Central memory CD4-positive, alpha-beta T cell (primary cell): ENCODE measurements at places on chromosomes 6 and 20.
A peak's percentile ranks its signal among the peaks of the same experiment; 100 is the strongest.

GRCh38 chr6:60668428-60668827, 1617.6 kb downstream of the KHDRBS2 start:
- no peak for DNase-seq

GRCh38 chr20:3815703-3816315, 4.5 kb upstream of the AP5S1 start:
- peak; percentile 44 for DNase-seq

DNA sequence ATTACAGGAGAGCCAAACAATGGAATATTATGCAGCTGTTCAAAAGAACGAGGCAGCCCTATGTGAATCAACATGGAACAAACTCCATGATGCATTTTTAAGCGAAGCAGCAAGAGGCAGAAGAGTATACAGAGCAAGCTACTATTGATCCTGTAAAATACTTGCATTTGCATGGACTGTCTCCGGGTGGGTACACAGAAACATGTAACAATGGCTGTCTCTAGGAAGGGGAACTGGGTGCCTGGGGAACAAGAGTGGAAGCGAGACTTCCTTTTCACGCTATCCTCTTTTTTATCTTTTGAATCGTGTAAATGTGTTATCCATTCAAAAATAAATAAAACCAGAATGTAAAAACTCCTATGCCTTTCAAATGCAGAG, 93.3 kb upstream of the SIRPA start:
- DNase-seq, result no peak

- no peak for DNase-seq
These were observed 55.4 kb upstream of the EPB41L1 start for GRCh38 chr20:36099106-36099505.

GRCh38 chr6:169622618-169623017, 79.2 kb downstream of the WDR27 start:
- DNase-seq, result no peak

DNA sequence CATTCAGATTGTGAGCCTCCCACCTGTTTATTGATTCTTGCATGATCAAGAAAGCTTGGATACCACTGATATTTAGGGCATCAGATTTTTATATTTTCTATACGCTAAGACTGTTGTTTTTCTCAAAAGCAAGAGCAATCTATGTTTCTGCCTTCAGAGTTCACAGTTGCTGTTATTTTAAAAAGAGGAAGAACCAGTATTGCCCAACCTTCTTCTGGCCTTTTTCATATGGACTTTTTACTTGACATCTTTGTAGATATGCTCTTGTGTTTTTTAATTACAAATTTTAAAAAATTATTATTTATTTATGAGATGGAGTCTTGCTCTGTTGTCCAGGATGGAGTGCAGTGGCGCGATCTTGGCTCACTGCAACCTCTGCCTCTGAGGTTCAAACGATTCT, 28.9 kb downstream of the SLC17A5 start:
- DNase-seq, result no peak

- no peak for DNase-seq
These were observed 82.9 kb upstream of the FOXP4 start for GRCh38 chr6:41463062-41463930.

DNA sequence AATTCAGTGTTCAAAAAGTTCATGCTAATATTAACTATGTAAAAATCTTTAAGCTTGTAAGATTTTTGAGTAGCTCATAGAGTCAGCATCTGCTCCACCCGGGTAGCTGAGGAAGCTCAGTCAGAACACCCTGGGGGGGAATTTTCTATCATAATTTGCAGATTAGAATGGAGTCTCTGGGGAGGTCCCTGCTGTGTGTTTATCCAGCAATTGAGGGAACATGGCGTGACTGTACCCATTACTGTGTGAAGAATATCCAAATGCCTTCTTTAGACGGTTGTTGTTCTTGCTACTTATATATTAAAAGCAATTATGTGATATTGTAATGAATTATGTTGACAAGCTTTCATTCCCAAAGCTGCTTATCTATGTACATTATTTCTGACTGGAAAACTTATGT, 64.8 kb downstream of the AIG1 start:
- DNase-seq, result no peak

DNA sequence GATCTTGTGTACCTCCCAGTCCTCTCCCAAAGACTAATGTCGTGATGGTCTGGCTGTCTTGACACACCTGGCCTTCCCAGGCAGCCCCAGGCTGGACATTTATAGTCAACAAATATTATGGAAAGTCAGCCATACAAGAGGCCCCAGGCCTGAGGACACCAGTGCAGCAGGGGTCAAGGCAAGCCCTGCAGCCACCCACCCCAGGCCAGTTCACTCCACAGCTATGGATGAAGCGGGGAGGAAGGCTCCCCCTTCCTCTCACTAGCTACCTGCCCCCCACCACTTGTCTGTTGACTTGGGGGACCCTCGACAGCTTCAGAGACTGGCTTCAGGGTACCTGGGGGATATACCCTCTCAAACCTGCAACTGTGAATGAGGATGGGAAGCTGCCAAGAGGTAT, 132.1 kb downstream of the MRPL14 start:
- no peak for DNase-seq

DNA sequence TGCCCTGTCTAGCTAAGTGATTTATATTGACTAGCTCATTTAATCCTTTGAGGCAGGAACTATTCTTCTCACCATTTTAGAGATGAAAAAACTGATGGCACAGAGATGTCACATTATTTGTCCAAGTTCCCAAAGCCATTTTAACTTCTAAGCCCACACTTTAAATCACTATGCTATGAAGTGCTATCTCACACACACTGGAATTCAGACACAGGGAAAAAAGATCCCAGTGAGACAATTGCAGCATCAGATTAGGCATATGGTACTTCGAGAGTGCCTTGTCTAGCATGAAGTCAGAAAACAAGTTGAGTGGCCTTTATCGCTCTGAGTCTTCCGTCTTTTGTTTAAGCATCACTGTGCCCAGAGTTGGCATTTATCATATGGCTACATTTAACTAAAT, 54.1 kb upstream of the PDE7B start:
- DNase-seq, result no peak

DNA sequence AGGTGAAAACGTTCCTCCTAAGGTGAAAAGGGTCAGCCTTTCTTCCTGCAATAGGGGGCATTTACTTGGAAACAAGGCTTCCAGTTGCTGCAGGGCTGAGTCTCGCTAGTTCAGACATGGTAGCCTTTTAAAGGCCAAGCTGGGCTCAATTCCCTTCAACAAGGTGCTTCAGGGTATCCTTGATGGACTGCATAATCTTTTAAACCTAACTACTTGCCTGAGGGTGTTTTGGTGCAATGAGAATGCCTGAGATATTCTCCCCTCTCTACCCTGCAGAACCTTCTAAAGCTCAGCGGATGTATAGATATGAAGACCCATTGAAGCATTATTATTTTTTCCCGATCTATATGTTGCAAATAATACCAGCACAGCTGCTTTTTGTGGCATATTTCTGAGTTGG, 416.1 kb downstream of the QKI start:
- no peak for DNase-seq

DNA sequence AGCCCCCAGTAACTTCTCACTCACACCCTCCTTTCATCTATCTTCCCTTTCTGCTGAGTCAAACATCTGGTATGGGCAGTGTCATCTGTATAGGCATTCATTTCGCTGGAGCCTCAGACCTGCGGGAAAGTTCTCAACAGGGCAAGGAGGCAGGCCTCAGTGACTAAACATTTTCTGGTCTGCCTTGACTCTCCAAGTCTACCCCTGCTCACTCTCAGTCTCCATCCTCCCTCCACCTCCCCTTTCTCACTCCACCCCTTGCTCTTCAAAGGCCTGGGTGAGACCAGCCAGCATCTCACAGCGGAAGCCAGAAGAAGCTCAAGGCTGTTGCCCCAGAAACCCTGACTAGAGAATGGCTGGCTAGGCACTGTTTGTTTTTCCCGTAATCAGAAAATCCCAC, 105.0 kb upstream of the BEND6 start:
- DNase-seq, result no peak

DNA sequence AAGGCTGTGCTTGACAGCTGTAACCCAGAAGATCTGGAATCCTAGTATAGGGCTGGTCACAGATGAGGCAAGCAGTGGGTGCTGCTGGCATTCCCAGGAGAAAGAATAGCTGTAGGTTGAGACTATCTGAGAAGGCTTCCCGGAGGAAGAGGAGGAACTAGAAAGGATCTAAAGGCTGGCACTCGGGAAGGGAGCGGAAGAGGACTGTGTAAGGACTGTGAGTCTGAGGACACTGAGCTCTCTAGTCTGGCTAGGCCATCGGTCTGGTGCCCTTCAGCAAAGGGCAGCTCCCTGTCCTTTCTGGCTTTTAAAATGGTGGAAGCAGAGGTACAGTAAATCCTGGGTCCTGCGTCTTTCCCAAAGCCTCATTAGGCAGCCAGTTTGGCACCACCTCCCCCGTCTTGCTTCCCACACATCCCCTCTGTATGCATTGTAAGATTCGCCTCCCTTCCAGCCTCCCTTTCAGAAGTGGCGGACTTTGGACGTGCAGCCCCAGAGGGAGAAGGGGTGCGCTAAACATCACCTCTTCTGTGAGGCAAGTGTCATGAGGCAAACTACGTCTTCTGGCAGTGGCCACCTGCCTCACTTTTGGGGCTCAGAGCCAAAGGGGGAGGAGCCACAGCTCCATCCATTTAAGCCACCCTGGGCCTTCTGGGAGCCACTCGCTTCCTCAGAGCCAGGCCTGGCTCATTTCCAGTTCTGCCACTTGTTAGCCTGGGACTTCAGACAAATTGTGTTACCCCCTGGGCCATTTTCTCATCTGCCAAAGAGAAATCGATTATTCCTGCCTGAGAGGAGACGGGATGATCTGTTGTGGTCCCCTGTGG, 8.6 kb downstream of the SNPH start:
- DNase-seq, result no peak

GRCh38 chr6:53581173-53581773, 36.4 kb upstream of the GCLC start:
- DNase-seq, result no peak

DNA sequence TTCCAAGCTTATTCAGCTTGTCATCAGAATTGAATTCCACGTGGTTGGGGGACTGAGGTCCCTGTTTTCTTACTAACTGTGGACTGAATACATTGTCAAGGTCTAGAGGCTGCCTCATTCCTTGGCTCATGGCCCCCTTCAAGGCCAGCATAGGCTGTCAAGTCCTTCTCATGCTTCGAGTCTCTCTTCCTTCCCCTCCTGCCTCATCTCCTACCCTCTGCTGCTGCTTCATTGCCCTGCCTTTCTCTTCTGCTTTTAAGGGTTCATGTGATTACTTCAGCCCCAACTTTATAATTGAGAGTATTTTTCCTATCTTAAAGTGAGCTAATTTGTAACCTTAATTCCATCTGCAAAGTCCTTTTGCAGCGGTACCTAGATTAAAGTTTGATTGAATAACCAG, 27.6 kb upstream of the ZNF831 start:
- DNase-seq, result no peak

- no peak for DNase-seq
These were observed 5.3 kb upstream of the GUCA1B start for GRCh38 chr6:42200035-42200434.

GRCh38 chr6:33836806-33837469, 33.1 kb upstream of the MLN start:
- no peak for DNase-seq

- DNase-seq, result no peak
These were observed 1.5 kb upstream of the ILRUN start for GRCh38 chr6:34697904-34698559.

DNA sequence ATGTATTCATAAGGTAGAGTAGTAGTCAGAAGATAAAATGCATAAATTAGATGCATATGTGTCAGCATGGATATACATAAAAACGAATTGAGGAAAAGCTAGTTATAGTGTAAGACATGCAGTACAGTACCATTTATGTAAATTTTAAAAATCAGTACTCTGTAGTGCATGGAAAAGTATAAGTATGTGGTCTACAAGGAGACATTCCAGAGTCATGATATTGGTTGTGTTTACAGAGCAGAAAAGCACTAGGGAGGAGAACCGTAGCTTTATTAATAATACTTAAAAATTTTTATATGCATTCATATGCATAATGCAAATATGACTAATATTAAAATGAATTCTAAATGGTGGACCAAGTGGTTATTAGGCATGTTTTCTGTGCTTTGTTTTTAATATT, 220.0 kb downstream of the ZFAND3 start:
- DNase-seq, result no peak

GRCh38 chr20:34017610-34018009, 23.9 kb downstream of the RALY start:
- DNase-seq, result no peak

DNA sequence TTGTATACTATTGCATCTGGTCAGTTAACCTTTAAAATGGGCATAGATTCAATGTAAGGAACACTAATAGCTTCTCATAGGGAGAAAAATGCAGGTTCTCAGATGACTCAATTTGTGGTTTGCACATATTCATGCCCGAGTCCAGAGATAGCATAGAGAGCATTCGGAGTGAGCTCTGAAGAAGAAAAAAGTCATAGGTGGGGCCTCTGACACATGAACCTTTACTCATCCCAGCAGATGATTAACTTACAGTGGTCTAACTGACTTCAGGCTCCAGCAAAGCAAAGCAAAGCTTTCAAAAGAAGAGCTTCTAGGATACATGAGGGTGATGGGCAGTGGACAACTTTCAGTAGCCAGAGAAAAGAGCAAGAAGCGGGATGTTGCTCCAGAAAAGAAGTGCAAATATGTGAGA, 55.3 kb upstream of the BTN3A2 start:
- DNase-seq, result no peak

DNA sequence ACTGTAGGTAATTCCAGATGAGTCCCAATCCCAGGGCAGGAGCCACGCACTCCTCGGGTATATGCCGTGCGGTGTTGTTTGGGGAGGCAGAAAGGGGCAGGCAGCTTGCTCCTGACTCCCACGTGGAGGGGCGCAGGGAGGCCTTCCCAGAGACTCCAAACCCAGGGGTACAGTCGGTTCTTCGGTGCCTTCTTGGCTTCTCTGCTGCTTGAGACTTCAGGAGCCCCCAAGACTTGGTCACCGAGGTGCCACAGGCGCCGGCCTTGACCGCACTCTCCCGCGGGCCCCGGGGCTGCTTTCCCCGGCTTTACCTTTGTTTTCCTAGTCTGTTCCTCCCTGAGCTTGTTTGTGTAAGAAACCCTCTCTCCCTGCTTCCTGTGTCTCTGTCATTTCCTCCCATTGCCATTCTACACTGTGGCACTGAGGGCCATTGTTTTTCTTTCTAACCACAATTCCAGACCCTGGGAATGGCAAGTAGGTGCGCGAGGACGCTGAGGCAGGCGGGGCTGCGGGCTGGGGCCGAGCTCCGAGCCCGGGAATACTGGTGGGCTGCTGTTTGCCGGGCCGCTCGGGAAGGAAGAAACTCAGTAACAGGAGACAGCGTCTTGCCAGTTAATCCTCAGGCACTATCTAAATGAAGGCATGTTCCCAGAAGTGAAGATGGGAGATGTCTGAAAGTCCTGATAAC, 215.6 kb upstream of the HEY2 start:
- DNase-seq, result no peak

GRCh38 chr6:21738180-21739094, 144.9 kb downstream of the SOX4 start:
- DNase-seq, result no peak
